WTC11 (cell line): ENCODE measurements at places on chromosomes 4 and X. TPM values are rescaled to one million over a fixed set of nuclear protein-coding genes. Genes with fewer than 3 reads are reported as not detected.

DNA sequence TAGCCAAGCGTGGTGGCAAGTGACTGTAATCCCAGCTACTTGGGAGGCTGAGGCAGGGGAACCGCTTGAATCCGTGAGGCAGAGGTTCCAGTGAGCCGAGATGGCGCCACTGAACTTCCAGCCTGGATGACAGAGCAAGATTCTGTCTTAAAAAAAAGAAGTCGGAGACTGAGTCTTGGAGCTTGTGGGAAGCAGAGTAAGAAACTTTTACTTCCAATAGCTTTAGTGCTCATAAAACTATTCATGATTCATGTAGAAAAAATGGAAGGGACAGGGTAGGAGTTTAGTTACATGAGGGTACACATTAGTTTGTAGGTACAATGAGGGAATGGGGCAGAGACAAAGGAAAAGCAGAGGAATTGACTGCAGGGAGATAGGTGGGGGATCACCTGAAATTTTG, 19.3 kb downstream of the RAP2C start:
- DNase-seq: no peak

GRCh38 chr4:138858419-138858818, 157.2 kb upstream of the NOCT start:
- DNase-seq: no peak

GRCh38 chr4:146165840-146166239, 9.7 kb upstream of the LSM6 start:
- no peak for DNase-seq

TNMD gene
- total RNA-seq: 1.9 to 3.3 TPM (median 2.8 TPM) in 3 replicates

HTN1 gene
- not detected in 3 replicates for total RNA-seq
